ENCODE measurements at places on chromosomes 13 and 19.

DNA sequence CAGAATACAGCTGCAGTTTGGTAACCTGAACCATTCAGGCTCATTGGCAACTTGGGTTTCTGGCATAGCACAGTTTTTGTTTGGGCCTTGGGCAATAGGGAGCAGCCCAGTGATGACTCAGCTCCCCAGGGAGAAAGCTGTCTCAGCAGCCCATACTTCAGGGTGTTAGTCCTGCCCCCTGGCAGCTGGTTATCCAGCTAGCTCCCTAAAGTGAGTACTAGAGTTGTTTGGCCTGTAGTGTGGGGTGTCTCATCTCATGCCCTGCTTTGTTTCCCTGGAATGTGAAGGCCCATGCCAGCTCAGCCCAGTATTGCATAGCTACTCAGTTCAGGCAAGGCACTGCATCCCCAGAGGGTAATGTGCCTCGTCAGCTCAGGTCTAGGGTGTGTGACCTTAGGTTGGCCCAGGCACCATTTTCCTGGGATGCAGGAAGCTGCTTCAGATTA is 18.2 kb upstream of the ZNF543 start:
- DNase-seq: no peak

GRCh38 chr13:21150013-21150412 is 26.3 kb downstream of the SKA3 start:
- no peak for DNase-seq

GRCh38 chr13:40336228-40337221 is 329.9 kb downstream of the FOXO1 start:
- DNase-seq: peak; percentile 74

DNA sequence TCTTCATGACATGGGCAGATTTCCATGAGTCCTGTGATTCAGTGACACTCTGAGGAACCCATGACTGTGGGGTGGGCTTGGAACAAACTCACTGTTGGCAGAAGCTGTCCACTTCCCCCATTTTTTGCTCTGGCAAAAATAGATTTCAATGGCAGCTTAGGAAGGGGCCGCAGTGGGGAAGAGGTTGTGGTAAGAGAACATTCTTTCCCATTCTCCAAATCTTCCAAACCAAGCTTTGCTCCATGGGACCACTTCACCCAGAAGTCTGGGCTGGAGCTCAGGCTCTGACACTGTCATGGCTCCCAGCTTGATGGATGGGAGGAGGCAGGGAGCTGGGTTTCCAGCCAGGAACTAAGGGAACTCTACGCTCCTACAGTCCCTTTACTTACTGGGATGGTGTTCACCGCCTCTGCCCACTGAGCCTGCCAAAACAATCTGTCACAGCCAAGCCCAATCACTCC is 24.9 kb upstream of the MEDAG start:
- DNase-seq: no peak

DNA sequence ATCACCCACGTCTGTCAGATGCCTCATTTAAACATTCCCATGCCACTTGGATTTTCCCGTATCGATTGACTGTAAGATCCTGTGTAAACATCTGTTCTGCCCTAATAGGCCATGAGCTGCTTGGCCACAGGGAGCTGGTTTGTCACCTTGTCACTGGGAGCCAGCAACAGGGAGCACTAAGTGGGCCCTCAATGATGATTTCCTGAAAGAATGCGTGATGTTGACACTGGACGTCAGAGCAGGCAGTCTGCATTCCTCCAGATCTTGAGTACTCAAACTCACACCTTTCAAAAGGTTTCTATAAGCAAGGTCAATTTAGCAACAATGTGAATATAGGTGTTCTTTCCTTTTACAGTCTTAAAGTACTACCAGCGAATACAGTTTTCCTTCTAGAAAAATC is 78.8 kb downstream of the TUBGCP3 start:
- no peak for DNase-seq

- no peak for DNase-seq
These were observed 26.9 kb downstream of the CDK8 start for GRCh38 chr13:26280822-26281221.

DNA sequence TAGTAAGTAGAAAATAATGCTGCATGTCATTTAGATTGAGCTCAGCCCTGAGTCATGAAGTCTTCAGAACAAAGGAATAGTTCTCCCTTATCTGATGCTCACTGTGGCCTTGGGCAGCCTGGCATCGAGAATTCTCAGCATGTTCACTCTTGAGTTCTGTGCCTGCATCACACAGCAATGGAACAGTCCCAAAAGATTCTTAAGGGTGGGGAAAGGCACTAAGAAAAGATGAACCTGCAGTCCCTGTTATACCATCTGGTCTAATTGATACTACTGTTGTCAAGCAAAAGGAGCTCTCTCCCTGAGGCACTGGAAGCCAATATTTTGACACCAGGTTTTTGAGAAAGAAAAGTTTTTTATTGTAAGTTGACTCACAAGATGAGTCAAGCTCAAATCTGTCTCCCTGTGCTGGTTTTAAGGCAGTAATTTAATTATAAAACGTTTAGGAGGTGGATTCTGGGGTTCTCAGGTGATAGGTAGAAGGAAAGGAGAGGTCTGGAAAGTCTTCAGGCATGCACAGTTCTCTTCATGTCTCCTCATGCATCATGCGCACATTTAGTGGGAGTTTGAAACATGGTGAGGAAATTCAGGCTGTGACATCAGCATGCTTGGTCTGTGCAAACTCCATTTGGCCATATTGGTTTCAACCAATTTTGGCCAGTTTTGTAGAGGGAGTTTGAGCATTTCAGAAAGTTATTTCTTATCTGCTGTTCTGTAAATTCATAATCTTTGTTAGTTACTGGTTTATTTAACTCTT is 38.1 kb upstream of the ZNF766 start:
- DNase-seq: no peak

- DNase-seq: no peak
These were observed 232.9 kb upstream of the STARD13 start for GRCh38 chr13:33518452-33518851.

DNA sequence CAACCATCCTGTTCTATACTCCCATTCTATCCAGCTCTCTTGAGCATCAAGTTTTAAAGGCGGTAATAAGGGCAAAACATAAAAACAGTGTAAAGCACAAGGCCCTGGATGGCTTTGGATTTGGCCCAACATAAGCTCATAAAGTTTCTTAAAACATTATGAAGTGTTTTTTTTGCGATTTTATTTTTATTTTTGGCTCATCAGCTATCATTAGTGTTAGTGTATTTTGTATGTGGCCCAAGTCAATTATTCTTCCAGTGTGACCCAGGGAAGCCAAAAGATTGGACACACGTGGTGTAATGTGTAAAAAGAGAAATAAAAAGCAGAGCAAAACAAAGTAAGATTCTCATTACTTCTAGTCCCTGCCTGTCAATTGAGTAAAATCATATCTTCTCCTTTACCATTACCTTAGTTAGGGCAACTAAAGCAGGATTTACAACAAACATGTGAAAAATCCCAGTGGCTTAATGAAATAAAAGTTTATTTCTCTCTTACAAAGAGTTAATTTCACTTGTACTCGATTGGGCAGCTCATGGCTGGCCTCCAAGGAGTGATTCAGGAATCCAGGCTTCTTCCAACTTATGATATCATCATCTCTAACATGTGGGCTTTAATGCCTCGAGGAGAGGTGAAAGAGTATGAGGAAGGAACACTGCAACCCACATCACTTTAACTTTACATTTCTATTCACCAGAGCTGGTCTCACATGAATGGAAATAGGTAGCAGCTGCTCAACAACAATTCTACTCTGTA is 725.2 kb upstream of the SLITRK1 start:
- DNase-seq: no peak

DNA sequence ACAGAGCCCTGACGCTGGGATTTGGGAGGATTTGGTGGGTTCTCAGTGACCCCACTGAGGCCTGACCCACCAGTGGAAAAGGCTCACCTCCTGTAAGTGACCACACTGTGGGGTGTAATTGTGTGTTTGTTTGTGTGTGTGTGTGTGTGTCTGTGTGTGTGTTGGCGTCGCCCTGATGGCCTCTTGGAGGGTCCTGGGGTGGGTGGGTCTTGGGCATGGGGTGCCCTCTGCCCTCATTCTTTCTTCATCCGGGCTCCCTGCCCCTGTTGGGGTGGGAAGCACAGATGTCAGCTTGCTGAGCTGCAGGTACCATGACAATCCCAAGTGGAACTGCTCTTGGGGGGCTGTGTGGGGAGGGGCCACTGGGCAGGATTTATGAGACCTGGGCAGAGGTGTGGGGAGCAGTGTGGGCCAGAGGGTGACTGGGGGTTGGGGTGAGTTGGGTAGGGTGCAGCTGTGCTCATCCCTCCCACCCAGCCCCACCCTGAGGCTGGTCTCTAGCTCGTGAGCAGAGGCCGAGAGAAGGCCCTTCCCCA is 22.8 kb downstream of the WTIP start:
- DNase-seq: no peak

GRCh38 chr13:99973163-99973807 is 1.7 kb upstream of the ZIC5 start:
- no peak for DNase-seq

GRCh38 chr13:97194479-97194878 is 27.7 kb upstream of the MBNL2 start:
- DNase-seq: no peak

- peak; percentile 63 for DNase-seq
These were observed 33.9 kb upstream of the CEACAM21 start for GRCh38 chr19:41541990-41542584.

GRCh38 chr19:5927441-5927821 is 13.4 kb downstream of the CAPS start:
- DNase-seq: no peak

GRCh38 chr13:96844616-96845015 is 149.7 kb downstream of the OXGR1 start:
- DNase-seq: no peak

GRCh38 chr19:56423985-56424353 is 19.8 kb downstream of the ZNF583 start:
- DNase-seq: no peak

DNA sequence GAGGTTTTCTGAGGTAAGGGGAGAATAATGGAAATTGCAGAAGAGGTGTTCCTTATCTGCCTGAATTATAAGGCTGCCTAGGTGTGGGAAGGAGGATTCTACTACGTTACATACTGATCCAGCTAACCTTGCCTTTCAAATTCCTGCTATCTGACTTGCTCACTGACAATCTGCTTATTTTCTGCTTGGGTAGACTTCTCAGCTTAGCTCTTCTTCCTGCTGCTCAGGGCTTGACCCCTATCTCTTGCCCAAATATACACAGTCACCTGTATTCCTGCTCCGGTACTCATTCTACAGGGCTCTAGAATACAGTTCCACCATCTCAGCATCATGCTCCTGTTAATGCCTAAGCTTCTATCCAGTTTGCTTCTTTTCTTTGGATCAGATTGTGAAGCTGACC is 1607.6 kb downstream of the OLFM4 start:
- DNase-seq: no peak

DNA sequence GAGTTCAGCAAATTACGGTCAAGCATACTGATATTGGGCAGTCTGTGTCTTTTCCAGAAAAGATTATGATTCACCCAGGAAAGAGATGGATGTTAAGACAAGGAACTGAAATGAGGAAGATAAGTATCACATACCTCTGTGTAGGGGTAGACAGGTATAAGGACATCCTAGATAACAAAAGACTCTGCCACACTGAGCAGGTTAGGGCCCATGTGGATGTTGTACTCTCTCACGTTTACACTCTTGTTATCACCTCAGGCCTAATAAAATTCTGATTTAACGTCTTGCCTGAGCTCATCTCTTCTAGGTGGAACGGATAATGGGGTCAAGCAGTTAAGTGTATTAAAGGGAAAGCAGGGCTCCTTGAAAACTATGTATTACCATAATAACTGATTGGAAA is 2480.8 kb downstream of the PCDH9 start:
- DNase-seq: no peak

GRCh38 chr19:5290336-5291262 is 50.0 kb downstream of the PTPRS start:
- DNase-seq: no peak

GRCh38 chr13:51283371-51283770 is 56.1 kb upstream of the SERPINE3 start:
- no peak for DNase-seq

DNA sequence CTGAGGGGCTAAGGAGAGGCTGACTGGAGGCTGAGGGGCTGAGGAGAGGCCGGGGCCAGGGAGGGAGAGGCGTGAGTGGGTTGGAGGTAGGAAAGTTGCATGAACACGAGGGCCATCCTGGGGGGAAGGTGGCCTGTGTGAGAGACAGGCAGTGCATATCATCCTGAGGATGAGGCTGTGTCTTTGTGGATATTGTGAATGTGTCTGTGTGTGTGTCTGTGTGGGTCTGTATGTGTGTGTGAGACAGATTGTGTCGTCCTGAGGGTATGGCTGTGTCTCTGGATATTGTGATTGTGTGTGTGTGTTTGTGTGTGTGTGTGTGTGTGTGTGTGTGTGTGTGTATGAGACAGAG is 422 bp downstream of the ZNF71 start:
- DNase-seq: no peak

DNA sequence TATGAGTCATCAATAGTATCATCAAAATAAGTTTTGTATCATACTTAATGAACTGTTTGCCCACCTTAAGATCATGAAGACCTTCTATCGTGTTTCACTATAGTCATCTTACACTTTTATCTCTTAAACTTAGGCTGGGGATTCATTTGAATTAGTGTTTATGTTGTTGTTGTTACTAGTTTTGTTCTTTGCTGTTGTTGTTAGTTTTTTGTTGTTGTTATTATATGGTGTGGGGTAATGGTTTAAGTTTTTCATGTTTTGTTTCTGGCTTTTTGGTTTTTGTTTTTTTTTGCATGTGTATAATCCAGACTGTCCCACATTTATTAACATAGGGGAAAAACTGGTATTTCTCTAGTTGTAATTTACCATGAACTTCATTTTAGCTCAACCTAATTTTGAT is 965.1 kb upstream of the MIR17HG start:
- no peak for DNase-seq

DNA sequence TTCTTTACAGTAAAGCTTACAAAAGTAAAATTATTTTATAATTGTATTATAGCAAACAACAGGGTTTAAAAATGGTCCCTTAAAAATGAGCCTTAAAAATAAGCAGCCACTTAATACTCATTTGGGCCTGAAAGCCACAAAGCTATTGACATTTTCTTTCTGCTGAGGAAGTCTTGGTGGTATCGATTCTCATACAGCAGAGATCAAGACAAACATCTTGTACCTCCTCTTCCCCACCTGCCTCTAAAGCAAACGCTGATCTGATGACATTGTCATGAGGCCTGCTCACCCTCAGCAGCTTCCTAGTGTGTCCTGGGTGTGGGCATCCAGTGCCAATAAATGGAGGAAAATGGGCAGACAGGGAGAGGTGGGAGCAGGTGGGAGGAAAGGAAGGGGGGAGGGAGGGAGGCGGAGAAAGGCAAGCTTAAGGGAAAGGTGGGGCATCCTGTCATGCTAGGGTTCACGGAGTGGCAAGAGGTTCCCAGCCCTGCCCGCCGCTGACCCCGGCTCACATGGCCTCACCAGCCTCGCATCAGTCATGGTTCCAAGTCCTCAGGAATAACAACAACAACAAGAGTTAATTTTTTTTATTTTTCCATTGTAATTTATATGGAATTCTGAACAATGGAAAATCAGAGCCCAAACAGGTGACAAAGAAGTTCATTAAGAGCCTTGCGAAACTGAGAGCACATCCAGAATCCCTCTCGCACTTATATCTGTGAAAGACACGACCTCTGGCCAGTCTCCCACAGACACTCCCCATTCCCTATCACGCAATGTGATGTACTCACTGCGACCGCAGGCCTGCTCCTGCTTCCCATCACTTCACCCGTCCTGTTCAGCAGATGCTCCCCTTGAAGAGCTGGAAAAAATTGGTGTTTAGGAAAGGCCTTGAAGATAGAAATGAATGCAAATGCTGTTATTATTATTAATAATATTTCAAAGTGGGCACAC is 15.1 kb upstream of the ATP11A start:
- DNase-seq: no peak

- no peak for DNase-seq
These were observed 877 bp upstream of the NLRP11 start for GRCh38 chr19:55832676-55833075.
